LNCaP clone FGC (cell line): ENCODE measurements at places on chromosomes 11 and 22.

DNA sequence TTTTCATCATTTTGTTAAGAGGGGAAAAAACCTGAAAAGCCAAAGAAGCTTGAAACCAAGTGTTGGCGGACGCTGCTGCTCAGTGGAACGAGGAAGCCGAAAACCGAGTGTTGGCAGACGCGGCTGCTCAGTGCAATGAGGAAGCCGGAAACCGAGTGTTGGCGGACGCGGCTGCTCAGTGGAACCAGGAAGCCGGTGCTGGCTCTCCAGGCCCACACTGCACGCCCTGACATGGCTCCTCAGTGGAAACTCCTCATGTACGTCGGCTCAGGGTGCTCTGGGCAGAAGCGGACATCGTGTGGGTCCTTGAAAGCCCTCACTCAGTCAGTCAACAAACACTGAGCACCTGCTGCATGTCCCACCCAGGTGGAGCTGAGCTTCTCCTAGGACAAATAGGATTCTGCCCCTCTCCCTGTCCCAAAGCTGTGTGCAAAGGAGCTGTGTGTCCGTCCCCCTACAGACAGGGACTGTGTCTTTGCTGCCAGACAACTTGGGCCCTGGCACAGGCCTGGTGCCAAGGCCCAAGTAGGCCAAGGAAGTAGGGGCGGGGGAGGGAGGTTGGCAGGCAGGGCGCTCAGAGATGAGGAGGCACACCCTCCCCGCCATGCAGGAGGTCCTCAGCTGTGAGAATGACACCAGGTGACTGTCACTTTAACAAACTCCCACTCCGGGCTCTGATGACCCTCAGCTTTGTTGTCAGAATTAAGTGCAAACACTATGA is 37.3 kb downstream of the PHF21B start:
- DNase-seq: no peak

- no peak for DNase-seq
Observed at GRCh38 chr22:30261134-30261533, 5.5 kb downstream of the OSM start.

DNA sequence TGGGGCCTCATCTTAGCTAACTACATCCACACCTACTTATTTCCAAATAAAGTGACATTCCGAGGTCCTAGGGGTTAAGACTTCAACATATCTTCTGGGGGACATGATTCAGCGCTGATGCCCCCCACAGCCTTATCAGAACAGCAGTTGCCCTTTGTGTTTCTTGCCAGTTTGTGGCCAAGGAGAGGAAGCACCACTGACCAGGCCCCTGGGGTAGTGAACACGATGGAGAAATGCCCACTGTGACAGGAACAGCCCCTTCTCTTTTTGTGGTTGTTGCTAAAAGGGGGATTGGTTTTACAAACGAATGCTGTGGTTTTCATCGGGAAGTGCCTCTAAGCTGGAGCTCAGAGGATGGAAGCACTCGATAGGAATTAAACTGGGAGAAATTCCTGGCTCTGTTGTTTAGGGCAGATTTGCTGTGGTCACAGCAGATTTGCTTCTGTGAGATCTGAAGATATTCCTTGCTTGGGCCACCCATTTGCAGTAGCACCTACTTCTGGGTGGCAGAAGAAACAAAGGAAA is 88.8 kb downstream of the ABTB2 start:
- DNase-seq: no peak

GRCh38 chr11:111582881-111583280 is 19.4 kb upstream of the SIK2 start:
- no peak for DNase-seq

DNA sequence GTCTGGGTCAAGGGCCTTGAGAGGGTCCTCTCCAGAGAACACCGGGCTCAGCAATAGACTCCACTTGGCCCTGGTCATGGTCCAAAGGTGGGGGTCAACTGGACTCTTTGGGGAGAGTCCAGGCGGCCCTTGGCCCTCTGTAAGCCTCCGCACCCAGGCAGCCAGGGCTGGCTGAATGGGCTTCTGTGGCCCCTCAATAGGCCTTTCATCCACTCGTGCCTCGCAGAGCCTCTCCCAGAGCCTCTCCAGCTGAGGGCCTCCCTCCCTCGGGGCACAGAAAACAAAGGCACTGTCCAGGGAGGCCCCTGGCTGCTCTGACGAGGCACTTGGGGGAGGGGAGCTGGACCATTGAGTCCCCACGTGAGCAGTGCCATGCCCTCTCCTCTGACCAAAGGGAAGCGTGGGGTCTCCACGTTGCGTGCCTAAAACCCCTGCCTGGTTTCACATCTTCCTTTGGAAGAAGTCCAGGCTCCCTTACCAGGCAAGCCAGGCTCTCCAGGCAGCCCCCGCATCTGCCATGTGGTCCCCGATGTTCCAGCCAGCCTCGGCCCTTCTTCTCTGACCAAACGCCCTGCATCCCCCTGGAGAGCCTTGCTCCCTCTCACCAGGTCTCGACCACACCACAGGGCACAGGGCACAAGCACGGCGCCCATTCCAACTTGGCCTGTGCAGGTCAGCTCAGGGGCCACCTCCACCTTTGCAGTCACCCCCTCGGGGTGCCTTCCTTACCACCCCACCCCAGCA is 15.5 kb downstream of the KIAA0930 start:
- DNase-seq: no peak

DNA sequence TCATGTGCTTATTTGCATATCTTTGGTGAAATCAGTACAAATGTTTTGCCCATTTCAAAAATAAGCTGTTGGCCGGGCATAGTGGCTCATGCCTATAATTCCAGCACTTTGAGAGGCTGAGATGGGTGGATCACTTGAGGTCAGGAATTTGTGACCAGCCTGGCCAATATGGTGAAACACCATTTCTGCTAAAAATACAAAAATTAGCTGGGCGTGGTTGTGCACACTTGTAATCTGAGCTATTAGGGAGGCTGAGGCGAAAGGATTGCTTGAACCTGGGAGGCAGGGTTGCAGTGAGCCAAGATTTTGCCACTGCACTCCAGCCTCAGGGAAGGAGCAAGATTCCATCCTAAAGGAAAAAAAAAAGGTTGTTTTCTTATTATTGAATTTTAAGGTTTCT is 136.0 kb downstream of the SWAP70 start:
- DNase-seq: no peak

DNA sequence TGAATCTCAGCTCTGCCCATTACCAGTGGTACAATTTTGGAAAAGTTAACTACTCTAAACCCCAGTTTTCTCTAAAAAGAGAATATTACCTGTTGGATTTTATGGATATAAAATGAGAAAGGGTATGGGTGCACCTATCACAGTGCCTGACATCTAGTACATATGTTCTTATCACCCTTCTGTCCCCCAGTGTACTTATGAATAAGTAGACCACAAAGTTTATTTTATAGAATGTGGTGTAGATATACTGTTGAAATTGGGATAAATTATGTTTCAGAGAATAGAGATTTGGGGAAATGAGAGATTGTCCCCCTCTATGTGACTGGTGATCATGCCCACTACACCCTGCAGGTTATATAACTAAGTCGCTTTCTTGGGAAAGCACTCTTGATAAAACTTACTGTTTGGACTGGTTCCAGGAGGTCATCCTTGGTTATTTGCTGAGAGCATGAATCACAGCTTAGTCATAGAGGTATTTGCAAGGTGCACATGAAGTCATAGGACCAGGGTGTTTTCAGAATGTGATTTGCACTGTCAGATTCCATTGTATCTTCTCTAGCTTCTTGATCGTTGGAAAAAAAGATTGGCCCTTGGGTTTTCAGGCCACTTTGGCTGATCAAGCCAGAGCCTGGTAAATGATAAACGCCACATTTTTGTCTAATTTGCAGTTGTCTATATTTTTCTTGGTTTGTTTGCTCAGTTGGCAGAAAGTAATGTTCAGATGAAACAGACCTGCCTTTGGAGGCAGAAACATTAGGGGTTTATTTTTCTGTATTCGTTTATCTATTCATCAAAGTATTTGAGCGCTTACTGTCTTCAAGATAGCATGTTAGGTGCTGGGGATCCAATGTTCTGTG is 21.3 kb downstream of the STX3 start:
- peak; percentile 96 for DNase-seq

GRCh38 chr22:31872209-31872608 is 72.1 kb upstream of the YWHAH start:
- no peak for DNase-seq

GRCh38 chr11:74449369-74449931 is 17.9 kb downstream of the KCNE3 start:
- no peak for DNase-seq

DNA sequence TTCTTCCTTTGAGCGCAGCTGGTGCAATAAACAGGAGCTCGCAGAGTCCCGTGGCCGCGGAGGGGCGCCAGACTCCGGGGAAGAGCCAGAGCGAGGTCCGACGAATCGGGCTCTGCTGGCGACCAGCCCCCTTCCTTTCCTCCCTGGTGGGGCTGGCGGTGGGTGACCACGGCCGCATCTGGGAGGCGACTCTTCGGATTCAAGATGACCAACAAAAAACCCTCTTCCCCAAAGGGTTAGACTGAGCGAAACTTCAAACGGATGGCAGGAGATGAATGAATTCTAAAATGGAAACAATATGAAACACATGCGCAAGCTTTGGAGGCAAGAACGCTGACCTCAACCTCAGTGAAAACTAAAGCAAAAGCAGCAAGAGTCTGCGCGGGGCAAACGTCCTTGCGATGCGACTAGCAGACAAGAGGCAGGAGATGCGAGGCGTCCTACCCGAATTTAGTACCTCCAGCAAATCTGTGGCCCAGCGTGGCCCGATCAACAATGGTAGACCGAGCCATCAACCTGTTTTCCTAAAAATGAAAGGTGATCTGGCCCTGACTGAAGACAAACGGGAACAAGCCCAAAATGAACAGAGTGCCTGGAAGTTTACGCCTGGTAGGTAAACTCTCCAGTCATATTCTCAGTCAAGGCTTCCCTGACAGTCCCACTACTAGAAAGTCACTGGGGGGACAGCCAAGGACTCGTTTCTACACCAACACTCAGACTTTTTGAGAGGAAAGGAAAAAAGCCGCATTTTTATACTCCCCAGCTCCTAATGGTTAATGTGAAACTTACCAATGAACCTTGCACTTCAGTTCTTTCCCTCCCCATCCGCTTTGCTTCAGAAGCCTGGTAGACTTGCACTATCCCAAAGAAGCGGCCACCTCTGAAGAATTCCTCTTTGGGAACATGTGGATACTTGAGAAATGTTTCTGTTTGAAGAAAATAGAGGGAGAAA is 11.6 kb downstream of the MMP3 start:
- DNase-seq: no peak

- no peak for DNase-seq
Observed at GRCh38 chr11:64875369-64876228, 2.8 kb downstream of the EHD1 start.

DNA sequence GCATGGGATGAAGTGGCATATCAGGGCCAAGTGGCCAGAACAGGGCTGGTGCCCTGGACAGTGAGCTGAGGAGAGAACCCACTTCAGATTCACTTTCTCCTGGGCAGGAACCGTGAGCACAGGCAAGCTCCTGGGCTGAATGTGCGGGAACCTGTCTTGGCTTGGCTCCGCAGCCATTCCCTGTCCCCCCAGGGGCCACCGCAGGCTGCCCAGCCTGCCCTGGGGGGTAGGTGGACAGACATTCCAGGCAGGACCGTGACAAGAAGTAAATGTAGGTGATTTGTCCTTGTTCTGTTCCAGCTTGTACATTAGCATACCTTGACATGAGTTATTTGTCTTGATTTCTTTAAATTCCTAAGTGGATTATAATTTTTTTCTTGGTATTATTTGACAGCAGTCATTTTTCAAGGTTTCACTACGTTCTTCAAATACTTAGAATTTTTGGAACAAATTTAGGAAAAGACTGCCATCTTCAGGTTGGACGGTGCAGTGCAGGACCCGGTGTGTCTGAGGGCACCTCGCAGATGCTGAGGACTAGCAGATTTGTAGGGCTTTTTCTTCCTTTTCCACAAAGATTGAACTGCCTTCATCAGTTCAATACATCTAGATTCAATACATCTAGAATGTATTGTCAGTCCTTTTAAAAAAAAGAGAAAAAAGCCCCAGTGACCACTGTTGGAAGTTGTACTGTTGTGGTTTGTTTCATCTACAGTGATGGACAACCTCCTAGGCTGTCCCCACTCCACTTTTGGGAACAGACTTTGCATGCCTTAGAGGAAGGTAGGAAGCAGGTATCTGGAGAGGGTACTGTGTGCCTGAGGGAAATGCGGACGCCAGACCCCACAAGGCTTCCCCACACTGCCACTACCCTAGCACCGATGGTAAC is 115.1 kb upstream of the RASSF10 start:
- DNase-seq: no peak

- DNase-seq: no peak
Observed at GRCh38 chr22:20173246-20173645, 22.4 kb upstream of the CCDC188 start.

DNA sequence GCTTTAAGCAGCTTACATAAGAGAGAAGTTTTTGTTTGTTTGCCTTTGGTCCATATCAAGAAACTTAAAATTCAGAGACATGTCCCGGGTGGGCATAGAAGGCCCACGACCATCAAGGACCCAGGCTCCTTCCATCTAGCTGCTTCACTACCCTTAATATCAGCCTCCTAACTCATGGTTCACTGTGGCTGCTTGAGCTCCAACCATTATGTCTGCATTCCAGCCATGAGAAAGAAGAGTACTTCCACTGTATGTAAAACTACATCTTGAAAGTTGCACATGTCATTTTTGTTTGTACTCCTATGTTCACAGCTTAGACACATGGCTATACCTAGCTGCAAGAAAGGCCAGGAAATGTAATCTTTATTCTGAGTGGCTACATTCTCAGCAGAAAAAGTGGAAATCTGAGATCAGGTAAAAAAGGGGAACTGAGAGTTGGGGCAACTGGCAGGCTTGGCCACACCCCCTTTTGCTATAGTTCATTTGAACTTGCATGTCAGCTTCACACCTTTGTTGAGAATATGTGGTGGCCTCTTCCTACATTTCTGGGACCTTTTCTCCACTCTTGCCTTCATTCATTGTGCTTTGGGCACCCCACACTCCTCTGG is 81.3 kb upstream of the TP53I11 start:
- no peak for DNase-seq

DNA sequence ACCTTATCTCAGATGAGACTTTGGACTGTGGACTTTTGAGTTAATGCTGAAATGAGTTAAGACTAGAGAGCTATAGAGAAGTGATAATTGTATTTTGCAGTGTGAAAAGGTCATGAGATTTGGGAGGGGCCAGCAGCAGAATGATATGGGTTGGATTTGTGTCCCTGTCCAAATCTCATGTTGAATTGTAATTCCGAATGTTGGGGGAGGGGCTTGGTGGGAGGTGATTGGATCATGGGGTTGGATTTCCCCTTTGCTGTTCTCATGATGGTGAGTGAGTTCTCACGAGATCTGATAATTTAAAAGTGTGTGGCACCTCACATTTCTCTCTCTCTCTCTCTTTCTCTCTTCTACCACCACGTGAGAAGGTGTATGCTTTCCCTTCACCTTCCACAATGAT is 777.8 kb upstream of the LUZP2 start:
- no peak for DNase-seq

- no peak for DNase-seq
Observed at GRCh38 chr11:111357150-111358037, 21.7 kb downstream of the POU2AF1 start.

GRCh38 chr11:123526918-123527317 is 96.8 kb downstream of the GRAMD1B start:
- DNase-seq: no peak
